ENCODE measurements at places on chromosomes 5 and 9.

GRCh38 chr5:21831145-21831787, 1021.9 kb downstream of the CDH12 start:
- DNase-seq: no peak

- DNase-seq: no peak
Measured at GRCh38 chr5:155147222-155147621, 133.7 kb downstream of the KIF4B start.

DNA sequence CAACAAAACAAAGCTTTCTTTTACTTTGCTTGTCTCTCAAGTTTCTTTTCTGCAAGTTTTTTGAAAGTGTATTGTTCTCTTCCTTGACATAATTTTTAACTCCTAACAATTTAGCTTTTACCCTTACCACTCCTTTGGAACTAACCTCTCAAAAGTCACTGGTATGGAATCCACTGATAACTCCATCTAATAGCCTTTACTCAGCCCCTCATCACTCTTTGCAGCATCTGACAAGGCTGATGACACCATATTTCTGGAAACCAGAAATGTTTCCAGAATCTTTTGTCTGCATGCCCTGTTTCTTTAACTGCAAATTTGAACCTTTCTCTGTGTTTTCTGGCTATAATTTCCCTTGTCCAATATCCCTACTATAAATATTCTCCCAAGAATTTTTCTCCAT, 46.5 kb downstream of the ZNF474 start:
- no peak for DNase-seq

GRCh38 chr9:114231273-114231672, 75.9 kb downstream of the COL27A1 start:
- DNase-seq: no peak

GRCh38 chr9:20217596-20217995, 404.7 kb downstream of the MLLT3 start:
- DNase-seq: no peak

- DNase-seq: no peak
Measured at GRCh38 chr9:126317513-126317912, 9.1 kb upstream of the MVB12B start.

DNA sequence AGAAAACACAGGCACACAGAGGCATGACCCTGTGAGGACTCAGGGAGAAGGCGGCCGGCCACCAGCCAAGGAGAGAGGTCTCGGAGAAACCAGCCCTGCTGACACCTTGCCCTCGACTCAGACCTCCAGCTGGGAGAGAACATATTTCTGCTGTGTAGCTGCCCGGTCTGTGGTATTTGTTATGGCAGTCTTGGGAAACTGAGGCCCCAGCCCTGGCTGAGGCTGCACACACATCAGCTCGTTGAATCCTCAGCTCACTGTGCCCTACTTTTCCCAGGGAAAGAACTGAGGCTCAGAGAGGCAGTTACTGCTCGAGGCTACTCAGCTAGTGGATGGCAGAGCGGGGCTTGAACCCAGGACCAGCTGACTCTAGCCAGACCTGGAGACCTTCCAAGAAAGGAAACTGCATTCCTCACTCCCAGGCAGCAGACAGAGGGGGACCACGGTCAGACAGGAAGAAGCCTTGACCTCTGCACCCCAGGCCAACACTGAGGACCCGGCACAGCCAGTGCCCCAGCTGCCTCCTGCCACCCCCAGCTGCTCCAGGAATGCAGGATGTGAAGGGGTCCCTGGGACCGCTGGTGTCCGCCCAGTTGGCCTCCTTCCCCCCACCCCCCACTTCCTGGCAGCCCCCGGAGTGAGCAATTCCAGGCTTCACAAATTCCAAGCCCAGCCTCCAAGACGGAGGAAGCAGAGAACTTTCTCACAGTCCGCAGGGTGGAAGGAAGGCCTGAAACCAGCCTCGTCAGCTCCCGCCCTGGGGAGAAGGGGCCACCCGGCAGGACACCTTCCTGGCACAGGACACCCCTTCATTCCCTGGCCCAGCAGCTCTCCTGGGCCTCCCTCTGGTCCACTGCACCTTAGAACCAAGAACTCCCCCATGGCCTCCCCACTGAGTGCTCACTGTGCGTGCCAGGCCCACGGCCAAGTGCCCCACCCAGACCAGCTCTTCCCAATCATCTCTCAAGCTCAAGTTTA, 69.9 kb downstream of the LRSAM1 start:
- no peak for DNase-seq

- no peak for DNase-seq
Measured at GRCh38 chr5:80268916-80269315, 13.1 kb upstream of the SERINC5 start.

GRCh38 chr5:99034336-99034735, 105.5 kb upstream of the CHD1 start:
- DNase-seq: no peak

DNA sequence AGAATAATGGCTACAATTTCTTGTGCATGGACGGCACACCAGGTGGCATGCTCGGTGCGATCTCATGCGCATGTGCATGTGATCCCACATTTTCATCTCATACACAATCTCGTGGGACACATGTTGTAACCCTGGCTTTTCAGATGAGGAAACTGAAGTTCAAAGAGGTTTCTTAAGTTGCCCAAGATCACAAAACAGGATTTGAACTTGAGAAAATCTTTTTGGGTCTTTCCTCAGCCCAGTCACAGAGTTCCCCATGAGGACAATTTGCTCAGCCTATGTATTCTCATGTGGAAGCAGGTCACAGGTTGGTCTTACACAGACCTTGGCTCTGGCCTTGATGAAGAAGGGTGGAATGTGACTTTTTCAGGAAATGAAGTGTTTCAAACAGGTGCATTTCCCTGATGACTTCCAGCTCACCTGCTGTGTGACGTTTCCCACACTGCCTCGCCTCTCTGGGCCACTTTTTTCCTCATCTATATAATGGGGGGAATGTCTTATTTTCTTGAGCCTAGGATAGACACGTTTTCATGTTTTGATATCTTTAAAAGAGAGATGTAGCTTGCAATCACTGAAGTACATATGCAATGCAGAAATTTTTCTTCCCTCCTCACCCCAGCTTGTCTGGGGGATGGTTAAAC, 7.1 kb upstream of the ORM1 start:
- no peak for DNase-seq

- no peak for DNase-seq
Measured at GRCh38 chr9:109110329-109111021, 9.3 kb downstream of the TMEM245 start.

GRCh38 chr9:115944166-115944948, 209.2 kb upstream of the PAPPA start:
- DNase-seq: peak; percentile 98

DNA sequence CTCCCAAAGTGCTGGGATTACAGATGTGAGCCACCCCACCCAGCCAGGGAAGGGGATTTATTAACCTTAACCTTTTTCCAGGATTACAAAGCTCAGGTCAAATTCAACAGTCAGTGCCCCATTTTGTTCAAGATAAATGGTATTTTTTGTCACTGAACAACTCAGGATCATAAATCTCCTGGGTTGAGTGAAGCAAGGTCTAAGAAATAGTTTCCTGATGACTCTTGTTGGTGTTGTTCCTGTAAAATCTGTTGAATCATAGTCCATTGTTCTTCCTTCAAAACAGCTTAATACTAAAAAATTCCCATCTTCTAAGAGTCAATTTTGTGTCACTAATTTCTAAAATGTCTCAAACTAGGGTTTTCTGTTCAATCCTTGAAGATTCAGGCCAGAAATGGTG, 33.9 kb upstream of the JMY start:
- DNase-seq: no peak

GRCh38 chr5:109936996-109937395, 247.3 kb downstream of the MAN2A1 start:
- no peak for DNase-seq

DNA sequence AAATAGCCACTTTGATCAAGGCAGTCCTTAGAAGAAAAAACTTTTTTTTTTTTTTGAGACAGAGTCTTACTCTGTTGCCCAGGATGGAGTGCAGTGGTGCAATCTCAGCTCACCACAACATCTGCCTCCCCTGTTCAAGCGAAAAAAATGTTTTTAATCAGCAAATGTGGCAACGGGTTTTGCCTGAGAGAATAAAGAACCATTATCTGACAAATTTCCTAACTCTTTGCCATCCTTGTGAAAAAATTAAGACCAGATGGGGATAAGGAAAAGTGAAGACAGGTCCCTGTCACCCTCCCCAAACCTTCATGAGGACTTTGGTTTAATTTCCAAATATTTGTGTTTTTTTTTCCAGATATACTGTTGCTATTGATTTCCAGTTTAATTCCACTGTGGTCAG, 107.3 kb upstream of the SPOCK1 start:
- no peak for DNase-seq

GRCh38 chr5:118379470-118379869, 608.9 kb downstream of the DTWD2 start:
- DNase-seq: no peak

GRCh38 chr5:122077366-122078115, 518 bp downstream of the LOX start:
- no peak for DNase-seq

- no peak for DNase-seq
Measured at GRCh38 chr9:91654527-91654926, 230.9 kb upstream of the NFIL3 start.

- no peak for DNase-seq
Measured at GRCh38 chr9:83988411-83988810, 7.8 kb downstream of the RMI1 start.

DNA sequence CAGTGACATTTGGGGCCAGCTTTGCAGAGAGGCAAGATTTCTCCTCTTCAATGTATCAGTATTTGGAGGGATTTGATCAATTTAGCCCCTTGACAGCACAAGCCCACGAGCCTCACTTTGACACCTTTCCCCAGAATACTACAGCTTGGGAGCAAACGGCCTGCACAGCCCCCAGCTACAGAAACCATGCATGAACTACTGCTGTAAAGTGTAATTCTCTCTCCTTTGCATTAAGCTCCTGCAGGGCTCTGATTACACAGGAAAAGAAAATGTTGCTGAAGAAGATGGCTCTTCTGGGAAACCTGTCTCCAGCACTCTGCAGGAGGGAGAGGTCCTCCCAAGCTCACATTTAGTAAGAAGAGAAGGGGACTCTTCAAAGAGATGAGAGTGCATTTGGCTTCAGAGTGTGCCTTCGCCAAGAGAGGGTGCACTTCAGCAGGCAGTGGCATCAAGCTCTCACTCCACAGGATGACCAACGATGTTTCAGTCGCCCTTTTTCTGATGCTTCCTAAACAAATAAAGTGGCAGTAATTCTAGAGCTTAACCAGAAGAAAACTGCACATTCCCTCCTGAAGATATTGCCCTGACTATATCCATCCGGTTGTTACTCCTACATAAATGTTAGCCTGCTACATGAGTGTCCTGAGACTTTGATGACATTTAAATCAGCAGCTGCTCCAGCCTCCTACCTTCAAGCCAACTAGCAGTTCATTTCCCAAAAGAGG, 272.2 kb downstream of the AUH start:
- DNase-seq: peak; percentile 1

- no peak for DNase-seq
Measured at GRCh38 chr9:80093695-80094094, 521.9 kb downstream of the TLE4 start.

GRCh38 chr5:97420646-97421045, 237.6 kb upstream of the RIOK2 start:
- no peak for DNase-seq

DNA sequence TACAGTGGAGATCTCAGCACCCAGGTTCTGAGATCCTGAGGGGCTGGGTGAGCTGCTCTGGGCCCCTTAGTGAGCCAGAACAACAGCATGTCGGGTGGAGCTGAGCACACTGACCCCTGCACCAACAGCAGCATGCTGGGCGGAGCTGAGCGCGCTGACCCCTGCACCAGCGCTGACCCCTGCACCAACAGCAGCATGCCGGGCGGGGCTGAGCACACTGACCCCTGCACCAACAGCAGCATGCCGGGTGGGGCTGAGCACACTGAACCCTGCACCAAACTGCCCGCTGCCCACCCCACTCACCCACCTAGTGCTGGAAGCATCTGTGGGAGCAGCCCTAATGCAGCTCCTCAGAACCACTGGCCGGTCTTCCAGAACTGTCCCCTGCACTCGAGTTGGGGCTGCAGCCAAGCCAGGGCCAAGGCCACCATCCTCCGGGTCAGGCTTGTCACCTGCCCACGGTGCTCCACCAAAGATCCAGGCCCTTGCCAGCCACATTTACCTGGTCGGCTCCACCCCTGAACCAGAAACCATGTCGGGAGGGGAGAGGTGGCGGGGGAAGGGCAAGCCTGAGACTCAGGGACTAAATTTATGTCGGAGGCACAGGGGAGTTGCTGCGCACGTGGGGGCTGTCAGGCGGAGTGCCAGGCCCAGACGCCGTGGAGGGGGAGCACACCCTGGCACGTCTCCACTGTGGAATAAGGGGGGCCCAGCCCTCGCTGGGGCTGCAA, 80.3 kb downstream of the ADAMTS2 start:
- no peak for DNase-seq

DNA sequence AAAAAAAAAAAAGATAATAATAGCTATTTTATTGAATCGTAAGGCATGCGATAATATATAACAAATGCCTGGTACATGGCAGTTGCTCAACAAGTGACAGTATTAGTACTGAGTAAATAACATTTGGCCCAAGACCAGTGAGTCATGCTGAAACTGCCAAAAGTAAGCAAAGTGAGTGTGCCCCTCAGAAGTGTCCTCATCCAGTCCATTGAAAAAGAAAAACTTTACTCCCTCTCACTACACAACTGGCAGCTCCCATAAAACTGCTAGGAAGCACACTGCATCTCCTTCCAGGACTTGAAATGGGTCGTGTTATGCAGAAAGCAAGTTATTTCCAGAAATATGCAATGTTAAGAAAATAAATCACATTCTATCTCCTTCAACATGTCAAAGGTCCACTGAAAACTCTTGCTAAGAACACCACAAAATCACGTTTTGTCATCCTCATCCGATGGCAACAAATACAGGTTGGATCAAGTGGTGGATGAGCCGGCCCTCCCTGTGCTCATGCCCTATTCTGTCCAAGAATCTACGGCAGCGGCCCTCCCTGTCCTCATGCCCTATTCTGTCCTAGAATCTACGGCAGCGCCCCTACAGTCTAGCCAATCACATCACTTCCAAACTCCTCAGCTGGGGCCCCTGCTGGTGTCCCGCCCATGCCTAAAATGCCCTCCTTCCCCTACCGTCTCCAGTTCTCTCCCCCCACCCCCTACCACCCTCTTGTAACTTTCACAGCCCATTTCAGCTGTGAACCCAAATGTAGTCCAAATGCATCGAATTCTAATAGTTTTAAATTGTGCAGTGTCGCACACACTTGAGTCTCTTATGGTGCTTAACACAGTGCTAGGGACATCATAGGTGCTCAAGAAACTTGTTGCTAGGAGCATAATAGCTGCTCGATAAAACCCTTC, 12.5 kb downstream of the PTCH1 start:
- no peak for DNase-seq

Measured in amniotic stem cell (primary cell).